T1000 (cell line): ENCODE measurements at places on chromosomes 3 and 15.

GRCh38 chr15:62835351-62835750, 207.2 kb upstream of the TPM1 start:
- DNase-seq = no peak

DNA sequence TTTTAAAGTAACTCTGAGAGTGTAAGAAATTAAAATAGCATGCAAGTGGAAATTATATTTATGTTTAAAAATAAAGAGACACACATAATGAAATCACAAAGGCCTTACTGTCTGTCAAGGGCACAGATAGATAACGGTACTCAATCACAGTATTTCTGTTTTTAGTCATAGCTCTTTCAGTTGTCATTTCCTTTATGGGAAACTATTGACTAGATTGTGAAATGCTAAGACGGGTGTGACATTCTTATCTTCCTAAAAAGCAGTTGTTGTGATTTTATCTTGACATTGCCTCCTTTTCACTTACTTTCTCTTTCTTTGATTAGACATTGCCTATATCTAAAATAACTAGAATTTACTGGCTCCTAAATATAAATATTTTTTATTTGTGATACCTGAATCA, 100.1 kb upstream of the PLSCR5 start:
- no peak for DNase-seq

- DNase-seq = no peak
Observed at GRCh38 chr3:186930641-186931531, 560 bp downstream of the ST6GAL1 start.

GRCh38 chr15:28006116-28006905, 92.8 kb downstream of the OCA2 start:
- no peak for DNase-seq

DNA sequence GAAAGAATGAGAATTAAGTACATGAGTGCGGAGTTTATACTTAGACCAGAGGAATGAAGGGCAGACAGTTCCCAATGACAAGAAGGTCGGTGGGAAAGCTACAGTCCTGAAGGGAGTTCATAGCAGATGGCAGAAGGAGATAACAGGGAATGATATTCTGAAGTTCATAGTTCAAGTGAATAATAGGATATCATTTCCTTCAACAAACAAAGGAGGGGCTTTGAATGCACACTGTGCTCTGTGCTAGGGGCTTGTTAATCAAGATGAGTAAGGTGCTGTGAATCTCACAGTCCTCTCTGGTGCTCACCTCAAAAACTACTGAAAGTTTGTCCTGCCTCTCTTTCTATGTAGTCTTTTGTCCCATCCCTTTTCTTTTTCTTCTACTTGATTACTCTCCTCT, 41.9 kb downstream of the SIDT1 start:
- DNase-seq = no peak

DNA sequence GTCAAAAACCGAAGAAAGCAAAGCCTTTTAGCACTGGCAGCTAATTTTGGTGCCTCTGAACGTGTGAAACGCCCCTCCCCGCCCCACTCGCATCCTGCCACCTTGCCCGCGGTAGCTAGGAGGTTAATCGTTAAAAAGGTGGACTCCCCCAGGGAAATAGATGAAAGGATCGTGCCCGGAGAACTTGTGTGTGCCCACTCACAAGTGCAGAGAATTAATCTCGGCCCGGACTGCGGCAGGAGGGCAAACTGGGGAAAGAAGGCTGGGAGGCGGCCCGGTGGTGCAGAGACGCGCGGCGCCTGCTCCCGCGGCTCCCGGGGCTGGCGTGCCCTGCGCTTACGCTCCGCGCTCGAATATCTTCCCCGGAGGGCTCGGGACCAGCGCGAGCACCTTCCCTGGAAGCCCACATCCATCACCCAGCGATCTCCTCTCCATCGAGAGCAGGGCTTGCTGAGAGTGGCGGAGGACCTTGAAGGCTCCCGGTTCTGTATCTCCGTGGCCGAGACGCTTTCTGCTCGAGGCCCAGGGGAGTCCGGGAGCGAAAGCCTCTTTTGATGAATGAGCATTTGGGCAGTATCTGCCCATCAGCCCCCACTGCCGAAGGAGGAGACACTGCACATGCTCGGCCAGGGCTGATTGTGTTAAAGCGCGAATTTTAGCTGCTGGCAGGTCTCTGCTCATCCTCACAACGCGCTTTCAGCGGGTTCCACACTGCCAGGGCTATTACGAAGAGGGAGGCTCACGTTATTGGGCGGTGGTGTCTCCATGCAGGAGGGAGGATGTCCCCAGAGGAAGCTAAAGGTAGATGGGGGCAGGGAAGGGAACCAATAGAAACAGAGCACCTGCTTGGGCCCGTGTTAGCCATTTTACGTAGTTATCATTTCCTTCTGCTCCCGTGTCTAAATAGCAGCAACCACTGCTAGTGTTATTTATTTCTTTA, 1.3 kb upstream of the SPTSSB start:
- no peak for DNase-seq

GRCh38 chr3:124467980-124468902, 262.0 kb upstream of the UMPS start:
- no peak for DNase-seq

DNA sequence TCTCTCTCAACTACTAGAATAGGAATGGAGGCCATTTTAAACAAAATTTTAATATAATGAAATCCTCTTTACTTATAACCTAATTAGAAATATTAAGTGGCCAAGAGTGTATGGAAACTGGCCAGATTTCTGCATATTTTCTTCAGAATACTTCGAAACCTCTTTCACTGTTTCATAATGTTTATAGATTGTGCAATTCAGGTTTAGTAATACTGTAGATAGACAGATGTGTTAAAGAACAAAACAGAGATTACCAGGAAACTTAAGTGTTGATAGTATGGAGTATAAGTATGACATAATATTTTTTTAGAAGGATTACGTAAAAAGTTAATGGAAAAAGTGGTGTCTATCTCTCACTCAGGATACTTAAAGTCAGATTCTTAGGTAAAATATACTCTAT, 4.7 kb downstream of the ABHD5 start:
- no peak for DNase-seq

- DNase-seq = no peak
Observed at GRCh38 chr3:141938011-141938500, 61.6 kb downstream of the ATP1B3 start.

DNA sequence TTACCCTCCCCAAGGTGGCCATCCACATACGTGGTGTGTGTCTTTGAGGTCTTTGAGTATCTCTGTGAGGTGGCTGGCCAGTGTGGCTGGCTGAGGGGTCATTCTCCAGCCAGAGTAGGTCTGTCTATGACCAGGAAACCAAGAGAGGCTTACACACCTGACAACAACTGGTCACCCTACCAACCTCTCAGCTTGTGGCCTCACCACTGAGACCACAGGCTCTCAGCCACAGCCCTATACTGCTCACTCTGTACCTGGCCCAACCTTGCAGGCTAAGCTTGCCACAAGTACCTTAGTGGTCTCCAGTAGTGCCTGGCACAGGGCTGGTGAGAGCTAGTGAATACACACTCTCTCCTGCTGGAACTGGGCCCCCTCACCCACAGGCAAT, 5.1 kb downstream of the HEMK1 start:
- DNase-seq = no peak

DNA sequence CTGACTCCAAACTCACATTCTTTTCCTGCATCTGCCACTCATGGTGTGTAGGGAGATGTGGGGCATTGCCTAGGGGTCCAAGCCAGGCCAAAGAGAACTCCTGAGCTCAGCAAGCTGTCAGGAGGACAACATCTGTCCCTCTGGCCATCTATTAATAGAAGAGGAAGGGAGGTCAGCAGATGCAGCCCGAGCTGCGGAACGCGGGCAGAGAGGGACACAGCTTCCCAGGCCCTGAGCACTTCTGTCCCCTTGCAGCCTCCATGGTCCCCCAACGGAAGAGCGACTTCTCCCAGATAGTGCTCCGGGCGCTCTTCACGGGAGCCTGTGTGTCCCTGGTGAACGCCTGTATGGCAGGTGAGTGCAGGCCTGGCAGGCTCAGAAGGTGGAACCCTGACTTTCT, 37.3 kb upstream of the PDE8A start:
- no peak for DNase-seq

GRCh38 chr3:119034256-119035013, at the start of gene IGSF11:
Gene IGSF11, minus strand, starts transcription at chr3:119034846. Its CDS starts 264 bp downstream, at chr3:119034582.
- DNase-seq = peak; percentile 56

- no peak for DNase-seq
Observed at GRCh38 chr3:43793648-43794372, 103.1 kb downstream of the ABHD5 start.

GRCh38 chr3:90055666-90056065, 948.2 kb downstream of the EPHA3 start:
- no peak for DNase-seq

DNA sequence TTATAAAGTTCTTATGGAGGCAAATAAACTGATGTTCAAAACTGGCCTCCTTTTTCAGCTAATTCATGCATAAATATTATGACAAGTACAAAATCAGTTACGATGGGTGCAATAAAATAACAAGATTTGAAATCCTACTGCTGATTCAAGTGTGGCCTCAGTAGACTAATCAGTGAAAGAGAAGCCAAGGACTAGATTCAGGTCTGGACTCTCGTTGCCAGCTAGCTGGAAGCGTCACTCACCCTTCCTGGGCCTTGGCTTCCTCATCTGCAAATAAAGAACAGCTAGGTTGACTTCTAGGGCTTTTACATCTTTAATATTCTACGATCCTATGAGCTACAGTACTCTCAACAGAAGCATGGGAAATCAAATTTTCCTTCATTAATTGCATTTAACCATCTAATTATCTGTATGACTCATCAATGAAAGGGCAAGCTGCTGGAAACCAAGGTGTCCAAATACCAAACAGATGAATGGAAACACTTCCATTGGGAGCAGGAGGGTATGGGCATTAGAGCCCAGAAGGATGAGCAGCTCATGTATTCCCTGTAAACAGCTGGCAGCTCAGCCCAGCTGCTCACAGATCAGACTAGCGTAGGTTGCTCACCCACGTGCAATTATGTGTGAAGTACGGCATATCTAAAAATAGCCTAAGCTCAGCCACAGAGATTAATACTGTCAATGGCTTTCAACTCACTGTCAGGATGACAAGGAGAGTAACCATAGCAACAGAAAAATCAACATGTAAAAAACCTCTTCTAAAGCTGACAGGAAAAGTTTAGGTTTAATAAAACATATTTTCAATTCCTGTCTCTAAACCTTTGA, 294.8 kb downstream of the PLCL2 start:
- no peak for DNase-seq

GRCh38 chr3:24052446-24052845, 107.4 kb downstream of the NR1D2 start:
- DNase-seq = no peak

DNA sequence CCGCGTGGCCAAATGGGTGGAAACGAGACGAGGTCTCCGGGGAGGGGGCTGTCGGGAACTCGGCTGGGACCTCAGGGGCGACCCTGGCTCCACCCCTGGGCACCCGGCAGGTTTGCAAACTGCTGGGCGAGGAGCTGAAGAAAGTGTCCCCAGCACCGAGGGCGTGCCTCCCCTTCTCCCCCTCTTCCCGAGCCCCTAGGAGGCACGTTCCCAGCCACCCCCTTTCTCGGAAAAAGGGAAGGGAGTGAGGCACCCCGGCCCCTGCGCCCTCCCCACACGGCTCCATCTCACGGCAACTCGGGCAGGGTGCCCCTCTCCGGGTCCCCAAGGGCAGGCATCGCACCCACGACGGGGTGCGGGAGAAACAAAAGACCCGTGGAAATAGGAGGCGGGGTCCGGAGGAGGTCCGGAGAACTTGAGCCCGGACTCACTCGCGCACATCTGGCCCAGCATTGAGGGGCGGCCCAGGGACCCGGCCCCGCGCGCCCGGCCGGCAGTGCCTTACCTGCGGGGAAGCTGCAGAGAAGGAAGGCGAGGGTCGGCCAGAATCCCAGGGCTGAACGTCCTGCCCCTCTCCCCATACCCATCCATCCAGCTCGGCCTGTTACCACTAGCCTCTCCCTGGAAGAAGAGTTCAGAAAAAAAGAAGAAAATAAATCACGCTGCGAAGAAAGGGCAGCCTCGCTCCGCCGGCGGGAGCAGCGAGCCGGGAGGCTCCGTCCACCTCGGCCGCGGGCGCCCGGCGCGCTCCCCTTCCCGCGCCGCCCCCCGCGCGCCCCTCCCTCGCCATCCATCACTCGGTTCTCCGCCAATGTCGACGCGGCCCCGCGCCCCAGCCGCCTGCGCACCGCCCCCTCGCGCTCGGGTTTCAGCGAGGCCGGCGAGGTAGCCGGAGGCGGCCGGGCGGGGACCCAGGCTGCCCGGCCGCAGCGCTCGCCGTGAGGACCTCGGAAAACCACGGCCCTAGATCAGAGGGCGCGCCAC, 16.3 kb downstream of the RGMA start:
- DNase-seq = peak; percentile 9

- no peak for DNase-seq
Observed at GRCh38 chr3:186746008-186746407, 28.8 kb downstream of the KNG1 start.

GRCh38 chr3:66609660-66610561, 109.1 kb upstream of the LRIG1 start:
- DNase-seq = peak; percentile 61

- no peak for DNase-seq
Observed at GRCh38 chr3:98692787-98693473, 70.2 kb upstream of the ST3GAL6 start.

DNA sequence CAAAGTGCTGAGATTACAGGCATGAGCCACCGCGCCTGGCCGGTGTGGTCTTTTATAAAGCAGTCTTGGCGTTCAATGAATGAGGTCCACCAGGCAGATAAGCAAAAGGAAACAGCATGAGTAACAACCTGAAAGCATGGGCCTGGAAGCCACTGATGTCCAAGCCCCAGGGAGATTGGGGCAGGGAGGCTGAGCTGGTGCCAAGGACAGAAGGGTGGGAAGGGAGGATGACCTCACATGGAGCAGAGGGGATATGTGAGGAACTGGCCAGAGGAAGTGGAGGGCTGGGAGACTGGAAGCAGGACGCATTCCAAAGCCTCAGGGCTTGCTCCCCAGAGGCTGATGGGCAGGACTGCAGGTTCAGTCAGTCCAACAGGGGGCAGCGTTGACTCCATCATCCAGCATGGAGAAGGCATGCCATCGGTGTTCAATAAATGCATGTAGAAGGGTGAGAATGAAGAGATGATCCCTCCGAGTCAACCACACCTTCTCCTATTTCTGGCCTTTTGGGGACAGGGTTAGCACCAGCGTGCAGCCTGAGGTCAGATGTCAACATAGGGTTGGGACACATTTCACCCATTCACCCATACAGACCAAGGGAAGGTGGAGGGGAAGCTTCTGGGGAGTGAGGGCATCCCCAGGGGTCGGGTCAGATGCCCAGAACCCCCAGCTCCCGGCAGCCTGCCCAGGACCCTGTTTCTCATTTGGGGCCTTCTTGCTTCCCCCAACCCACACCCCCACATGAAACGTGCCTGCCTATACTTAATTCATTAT, 14.8 kb downstream of the MYL3 start:
- no peak for DNase-seq

DNA sequence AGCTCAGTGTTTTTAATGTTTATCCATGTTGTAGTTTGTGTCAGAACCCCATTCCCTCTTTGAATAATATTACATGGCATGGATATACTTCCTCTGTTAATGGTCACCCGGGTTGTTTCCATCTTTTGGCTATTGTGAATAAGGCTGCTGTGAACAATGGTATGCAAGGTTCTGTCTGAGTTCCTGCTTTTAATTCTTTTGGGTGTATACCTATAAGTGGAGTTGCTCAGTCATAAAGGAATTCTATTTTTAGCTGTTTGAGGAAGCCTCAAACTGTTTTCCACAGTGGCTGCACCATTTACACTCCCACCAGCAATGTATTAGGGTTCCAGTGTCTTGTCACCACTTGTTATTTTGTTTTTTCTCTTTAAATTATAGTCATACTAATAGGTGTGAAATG, 99.6 kb downstream of the SLC25A26 start:
- DNase-seq = no peak
